ENCODE measurements at places on chromosomes 11 and 22.

GRCh38 chr11:18111005-18111404 lies 5.1 kb upstream of the SAAL1 start:
- no peak for DNase-seq

DNA sequence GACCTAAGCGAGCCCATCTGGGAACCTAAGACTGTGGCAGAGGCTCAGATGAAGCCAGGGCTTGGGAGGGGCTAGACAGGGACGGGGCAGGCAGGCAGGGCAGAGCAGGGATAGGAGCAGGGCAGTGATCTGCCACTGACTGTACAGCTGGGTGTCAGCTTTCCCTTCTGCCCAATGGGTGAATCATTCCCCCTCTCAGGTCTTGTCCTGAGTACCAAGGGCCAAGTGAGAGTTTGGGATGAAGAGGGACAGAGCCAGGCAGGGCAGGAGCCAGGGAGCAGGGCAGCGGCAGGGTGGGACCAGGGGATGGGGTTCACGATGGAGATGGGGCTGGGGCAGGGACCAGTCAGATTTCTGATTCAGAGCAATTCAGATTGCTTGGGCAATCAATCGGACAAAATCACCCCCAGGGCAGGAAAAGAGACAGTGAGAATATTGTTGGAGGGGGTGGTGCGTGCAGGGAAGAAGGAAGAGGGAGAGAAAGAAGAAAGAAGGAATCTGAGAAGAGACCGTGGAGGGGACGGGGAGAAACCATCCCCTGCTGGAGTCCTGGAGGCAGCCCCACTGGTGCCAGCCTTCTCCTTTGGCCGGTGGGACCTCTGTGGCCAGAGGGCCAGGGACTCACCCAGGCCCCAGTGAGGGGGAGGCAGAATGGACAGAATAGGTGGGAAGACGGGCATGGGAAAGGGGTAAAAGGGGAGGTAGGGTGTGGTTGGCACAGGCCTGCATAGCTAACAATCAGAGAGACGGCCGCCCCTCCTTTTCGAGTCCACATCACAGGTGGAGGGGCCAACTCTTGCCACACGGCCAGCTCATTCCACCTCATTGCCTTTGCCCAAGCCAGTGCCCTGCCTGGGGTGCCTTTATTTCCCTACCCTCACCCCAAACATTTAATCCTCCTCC lies 47.2 kb downstream of the CYTH4 start:
- no peak for DNase-seq

DNA sequence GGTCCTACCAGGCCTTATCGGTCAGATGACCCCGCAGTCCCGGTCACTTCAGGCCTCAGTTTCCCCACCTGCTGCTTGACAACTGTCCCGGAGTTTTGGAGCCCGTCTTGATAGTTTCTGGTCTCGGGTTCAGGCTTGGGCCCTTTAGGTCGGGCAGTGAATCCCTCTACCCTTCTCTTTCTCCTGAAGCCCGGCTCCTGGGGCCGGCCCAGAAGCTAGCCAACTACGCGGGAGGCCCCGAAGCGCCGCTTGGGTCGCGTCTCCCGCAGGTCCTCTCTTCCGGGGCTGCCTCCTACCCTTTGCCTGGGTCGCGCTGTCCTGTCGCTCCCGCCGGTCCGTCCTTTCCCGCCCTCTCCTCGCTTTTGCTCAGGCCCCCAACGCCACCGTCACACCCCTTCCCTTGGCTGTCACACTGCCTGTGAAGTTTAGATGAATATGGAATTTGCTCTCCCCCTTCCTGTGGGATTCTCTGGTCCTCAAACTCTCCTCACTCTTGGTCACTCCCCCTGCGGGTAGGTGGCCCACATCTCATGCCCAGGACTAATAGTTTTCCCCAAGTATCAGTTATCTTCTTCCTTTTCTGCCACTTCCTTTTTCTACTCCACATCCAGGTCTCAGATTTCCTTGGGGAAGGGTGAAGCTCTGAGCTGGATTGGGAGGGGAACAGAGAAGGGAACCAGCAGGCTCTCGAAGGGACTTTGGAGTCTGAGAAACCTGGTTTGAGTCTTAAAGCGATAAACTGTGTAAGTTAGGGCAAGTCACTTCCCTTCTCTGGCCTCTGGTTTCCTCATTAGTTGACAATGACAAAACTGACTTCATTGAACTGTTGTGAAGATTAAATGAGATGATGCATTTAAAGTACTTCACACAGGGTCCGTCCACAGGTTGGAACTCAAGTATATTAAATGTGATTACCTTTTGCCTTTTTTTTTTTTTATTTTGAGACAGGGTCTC lies 790 bp downstream of the RAB1B start:
- DNase-seq = no peak

GRCh38 chr11:46541593-46542371 lies 52.0 kb downstream of the AMBRA1 start:
- DNase-seq = no peak

DNA sequence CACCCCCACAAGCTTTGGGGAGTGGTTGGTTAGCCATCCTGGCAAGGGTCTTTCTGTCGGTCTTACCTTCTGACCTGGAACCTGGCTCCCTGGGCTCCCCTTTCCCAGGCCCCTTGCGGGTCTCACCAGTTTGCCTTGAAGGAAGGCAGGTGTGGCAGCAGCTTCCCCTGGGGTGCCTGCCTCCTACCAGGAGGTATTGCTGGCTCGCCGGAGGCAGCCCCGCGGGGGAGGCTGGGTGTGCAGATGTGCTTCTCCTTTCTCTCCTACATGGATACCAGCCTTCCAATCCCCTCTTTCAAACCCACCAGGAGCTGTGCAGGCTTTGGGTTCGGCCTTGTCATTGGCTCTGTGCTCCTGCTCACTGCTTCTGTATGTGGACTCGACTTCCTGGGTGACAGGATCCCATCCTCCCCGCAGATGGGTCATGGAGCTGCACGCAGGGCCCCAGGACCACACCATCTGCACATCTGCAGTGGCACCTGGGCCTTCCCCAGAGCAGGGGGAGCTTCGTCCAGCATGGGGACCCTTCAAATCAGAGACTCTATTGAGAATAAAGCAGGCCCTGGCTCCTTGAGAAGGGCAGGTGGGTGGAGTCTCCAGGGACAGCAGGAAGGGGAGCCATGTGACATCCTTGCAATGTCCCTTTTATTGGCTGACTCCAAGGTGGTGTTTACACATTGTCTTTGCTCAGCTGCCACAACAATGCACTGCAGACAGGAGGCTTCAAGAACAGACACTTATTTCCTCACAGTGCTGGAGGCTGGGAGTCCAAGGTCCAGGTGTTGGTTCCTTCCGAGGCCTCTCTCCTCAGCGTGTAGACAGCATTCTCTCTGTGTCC lies 592.0 kb downstream of the BRD1 start:
- DNase-seq = no peak

DNA sequence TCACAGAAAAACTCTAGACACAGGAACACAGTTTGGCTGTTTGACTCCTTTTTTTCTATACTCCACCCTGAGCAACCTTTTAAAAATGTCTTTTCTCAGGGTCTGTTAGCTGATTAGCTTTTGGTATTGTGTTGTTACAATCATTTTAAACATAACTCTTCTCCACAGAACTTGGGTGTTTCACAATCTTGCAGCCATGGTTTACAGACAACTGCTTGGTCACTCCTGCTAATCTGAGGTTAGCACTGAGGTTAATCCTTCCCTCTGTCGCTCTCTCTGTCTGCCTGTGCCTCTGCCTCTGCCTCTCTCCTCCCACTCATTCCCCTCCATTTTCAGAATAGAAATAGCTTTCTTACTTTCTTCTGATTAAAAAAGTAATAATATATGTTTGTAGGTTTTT lies 62.4 kb upstream of the ZBED5 start:
- no peak for DNase-seq

DNA sequence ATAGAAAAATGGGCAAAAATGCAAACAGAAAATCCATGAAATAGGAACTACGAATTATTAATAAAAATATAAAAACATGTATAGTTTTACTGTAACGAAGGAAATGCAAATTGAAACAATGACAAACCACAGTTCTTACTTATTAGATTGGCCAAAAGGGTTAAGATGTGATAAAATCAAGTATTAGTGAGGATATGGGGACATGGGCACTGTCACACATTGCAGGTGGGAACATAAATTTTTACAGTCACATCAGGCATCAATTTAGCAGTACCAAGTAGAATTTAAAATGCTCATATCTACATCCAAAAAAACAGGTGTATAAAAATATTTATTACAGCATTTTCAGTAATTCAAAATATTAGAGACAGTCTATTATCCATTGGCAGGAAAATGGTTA lies 353.2 kb upstream of the API5 start:
- DNase-seq = no peak

DNA sequence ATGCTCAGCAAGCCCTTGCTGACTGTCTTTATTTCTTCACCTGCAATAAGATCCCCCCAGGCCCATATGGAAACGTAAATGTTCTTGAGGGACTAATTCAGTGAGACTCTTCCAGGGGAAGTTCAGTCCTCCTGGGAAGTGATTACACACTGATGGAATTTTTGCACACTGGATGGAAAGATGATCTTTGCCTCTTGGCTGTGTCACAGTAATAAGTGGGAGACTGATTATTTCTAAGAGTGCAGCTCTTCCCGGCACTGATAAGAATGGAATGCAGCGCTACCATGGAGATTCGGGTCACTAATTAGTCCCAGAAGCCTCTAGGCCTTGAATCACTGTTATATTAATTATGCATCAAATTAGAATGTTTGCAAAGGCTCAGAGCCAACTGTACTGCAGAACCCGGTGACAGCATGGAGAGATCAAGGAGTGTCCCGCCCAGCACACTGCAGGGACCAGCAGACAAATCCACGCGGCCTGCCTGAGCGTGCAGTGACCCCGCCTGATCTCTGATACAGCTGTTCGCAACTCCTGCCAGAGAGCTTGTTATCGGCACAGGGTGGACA lies 178.3 kb downstream of the SNX19 start:
- no peak for DNase-seq

- DNase-seq = no peak
Observed at GRCh38 chr22:47277531-47277930, 515.1 kb downstream of the TBC1D22A start.

DNA sequence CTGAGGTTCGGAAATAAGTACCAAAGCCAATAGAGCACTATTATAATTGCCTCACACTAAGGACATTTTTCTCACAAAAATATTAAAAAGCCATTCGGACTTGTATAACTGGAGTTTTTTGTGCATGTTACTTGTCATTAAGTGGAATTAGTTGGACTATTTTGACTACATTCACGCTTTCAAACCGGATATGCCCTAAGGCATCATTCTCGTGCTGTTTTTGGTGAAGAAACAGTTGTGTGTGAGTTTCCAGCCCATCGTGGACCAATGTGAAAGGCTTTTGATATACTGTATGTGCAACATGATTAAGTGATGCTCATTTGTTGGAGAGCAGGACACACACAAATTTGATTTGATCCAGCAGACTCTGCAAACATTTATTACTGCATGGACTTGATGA lies 192.8 kb downstream of the PGR start:
- DNase-seq = no peak

DNA sequence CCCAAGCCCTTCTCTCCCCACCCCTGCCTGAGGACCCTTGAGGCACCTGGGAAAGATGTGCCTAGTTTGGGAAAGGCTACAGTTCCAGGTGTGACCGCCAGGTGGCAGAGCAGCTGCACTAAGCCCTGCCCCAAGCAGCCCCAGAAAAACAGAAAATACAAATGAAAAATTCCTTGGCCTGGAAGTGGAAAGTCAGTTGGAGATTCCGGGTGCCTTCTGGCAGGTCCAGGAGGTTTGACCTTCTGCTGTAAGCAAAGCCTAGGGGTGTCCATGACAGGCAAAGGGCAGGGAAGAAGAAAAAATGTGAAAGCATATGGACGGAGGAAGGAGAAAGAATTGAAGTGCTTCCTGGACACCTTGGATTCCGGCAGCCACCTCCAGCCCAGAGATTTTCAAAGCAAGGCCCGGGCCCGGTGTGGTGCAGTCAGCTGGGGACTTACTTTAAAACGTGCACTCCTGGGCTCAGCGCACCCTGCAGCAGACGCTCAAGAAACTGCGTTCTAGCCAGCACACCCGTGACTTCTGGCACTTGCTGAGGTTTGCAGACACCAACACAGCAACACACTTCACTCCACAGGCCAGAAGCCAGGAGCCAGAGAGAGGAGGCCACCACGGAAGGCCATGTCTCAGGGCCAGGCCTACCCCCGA lies 37.3 kb upstream of the SLC22A12 start:
- peak; percentile 10 for DNase-seq

DNA sequence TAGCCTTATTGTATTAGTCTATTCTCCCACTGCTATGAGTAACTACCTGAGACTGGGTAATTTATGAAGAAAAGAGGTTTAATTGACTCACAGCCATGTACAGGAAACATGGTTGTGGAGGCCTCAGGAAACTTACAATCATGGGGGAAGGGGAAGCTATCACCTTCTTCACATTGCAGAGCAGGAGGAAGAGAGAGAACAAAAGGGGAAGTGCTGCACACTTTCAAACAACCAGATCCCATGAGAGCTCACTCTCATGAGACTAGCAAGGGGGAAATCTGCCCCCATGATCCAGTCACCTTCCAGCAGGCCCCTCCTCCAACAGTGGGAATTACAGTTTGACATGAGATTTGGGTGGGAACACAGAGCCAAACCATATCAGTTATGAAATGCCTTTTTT lies 179.4 kb downstream of the ARHGAP42 start:
- no peak for DNase-seq

DNA sequence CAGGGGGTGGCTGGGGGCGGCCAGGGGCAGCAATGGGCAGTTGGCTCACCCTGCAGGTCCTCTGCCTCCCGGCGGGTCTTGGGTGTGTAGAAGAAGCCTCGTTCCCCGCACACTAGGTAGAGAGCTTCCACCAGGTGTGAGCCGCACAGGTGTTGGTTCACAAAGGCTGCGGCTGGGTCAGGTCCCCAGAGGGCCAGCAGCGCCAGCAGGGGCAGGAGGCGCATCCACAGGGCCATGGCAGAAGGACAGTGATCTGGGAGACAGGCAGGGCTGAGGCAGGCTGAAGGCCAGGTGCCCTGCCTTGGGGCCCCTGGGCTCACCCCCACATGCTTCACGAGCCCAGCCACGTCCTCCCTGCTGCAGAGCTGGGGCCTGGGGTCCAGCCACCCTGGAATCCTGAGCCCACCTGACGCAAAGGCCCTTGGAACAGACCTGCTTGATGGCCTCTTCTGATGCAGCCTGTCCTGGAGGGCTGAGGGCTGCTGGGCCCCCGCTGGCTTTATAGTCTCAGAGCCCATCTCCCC lies at the start of gene INS:
Gene INS, minus strand, starts transcription at position 474 of the 524 bp plus-strand sequence. Its CDS starts 238 bp downstream, at position 236.
- DNase-seq = no peak

DNA sequence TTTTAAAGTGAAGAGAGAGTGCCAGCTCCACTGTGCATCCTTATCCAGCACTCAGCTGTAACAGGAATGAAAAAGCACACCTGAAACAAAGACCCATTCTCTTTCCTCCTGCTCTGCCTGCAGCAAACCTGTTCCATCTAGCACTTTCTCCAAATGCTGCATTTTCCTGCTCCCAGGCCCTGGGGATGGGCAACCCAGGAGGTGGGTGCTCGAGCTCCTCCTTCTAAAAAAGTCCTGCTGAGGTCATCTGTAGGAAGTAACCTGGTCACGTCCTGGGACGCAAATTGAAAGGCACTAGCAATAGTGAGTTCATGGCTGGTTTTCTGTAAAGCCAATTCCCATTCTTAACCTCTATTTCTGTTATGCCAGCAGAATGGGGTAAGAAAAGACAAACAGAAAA lies 173.7 kb downstream of the MAML2 start:
- DNase-seq = no peak

DNA sequence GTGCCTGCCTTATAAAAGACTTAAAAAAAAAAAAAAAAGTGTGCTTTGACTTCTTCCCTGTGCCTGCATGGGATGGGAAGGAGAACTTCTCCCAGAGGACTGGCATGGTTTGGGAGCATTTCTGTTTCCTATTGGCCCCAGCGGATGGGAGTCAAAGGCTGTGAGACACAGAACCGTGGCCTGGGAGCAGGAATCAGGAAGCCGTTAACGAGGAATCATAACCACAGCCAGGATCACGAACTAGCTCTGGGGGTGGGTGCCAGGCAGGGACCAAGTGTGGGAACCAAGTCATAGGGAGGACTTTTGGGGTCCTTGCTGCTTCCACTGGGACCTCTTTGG lies 526 bp downstream of the C1QTNF6 start:
- DNase-seq = no peak

Measured in stimulated activated CD8-positive, alpha-beta memory T cell treated with anti-CD3 and anti-CD28 coated beads, Interleukin-15, amount 100 ng/mL, for 48 hours (primary cell).